Activated CD4-positive, alpha-beta T cell treated with anti-CD3 and anti-CD28 coated beads, Interleukin-2, Interleukin-4, amounts not matched to agents 100 ng/mL and 50 ng/mL, durations not matched to agents 16 hours and 8 hours (primary cell): ENCODE measurements at places on chromosomes 13 and 19.

DNA sequence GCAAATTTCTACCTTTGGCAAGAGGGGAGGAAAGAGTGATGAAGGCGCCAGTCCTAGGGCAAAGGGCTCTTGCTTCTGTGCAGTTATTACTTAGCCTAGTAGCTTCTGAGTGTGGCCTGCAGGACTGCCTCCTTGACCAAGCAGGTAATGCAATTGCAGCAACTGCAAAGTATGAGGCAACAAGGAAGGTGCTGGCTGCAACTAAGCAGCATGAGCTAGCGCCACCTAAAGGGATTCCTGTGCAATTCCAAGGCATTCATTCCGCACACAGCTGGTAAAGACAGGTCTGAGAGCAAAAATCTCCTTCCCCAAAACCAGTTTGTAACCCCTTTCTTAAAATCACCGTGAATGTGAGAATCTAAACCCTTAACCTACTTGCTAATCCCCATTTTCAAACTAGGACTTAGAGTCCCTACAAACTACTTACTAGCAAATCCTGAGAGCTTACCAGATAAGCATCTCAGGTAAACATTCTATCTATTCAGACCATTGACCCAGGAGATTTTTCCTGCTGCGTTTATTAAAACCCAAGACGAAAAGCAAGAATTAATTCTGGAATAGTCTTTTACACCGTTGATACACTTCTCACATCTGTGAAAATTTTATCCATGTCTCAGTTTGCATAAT, 62.9 kb downstream of the DCT start:
- DNase-seq, result no peak

DNA sequence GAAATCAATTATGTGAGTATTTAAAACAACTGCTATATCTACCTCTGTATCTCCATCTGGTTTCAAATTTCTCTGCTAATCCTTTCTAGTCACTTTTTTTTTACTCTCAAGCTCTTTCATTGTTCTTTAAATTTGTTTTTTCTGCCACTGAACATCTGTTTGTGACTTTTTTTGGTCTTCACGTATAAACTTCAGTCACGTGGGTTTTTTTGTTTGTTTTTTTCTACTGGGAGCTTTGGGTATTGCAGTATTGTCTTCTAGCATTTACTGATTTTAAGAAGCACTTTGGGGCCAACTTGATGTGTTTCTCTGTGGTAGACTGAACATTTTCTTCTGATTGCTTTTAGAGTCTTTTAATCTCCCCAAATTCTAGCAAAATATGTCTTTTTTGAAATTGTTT, 262.6 kb upstream of the RXFP2 start:
- DNase-seq, result no peak

DNA sequence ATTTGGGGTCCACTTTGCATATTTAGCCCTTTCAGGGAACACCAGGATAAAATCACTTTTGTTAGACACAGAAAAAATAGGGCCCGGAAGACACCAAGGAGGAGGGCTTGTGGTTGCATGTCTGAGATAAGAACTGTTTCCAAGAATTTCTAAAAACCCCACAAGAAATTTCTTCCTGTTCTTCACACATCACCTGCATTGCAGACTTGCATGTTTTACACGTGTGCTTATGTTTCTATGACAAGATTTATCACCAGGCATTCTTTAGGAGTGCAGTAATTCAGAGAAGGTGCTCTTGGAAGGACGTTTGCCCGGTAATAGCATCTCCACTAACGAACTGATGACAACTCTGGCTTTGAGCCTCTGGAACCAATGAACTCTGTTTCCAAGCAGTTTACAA, 7.1 kb upstream of the ACTL9 start:
- peak; percentile 33 for DNase-seq

DNA sequence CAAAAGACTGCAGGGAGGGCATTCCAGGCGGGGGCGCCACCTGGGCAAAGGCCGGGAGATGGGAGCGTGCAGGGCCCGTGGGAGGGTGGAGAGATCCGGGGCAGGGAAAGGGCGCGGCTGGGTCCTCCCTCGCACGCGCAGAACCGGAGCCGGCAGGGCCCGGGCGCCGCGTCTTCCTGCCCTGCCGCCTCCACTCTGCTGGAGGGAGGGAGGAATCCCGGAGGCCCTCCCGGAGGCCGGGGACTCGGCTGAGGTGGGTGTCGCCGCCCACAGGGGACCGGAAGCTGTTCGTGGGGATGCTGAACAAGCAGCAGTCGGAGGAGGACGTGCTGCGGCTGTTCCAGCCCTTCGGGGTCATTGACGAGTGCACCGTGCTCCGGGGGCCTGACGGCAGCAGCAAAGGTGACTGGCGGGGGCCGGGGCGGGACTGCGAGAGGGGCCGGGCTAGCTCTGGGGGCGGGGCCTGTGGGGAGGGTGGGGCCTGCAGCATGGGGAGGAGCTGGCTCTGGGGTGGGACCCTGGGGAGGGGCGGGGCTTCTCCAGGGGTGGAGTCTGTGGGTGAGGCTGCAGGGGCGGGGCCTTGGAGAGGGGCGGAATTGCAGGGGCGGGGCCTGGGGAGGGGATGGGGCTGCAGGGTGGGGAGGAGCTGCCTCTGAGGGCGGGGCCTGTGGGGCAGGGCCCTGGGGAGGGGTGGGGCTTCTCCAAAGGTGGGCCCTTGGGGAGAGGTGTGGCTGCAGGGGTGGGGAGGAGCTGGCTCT, 51.3 kb downstream of the CELF5 start:
- DNase-seq, result peak; percentile 92

GRCh38 chr13:29509999-29510589, 85.4 kb downstream of the SLC7A1 start:
- DNase-seq, result no peak

DNA sequence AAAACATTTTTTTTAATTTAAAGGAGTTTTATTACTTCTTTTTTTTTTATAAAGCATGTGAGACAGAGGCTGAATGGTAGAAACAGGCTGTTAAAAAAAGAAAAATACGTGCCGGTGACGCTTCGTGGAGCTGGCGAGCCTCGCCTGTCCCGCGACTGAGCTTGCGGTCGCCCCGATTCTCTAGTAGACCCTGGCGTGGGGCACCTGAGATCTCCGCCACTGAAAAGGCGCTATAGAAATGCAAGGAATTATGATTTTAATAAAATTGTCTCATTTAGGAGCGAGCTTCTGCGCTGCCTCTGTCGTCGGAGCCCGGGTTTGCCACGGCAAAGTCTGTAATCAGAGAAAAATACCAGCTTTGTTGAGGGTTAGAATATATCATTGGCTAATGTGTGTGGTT, 18.4 kb downstream of the NFIX start:
- no peak for DNase-seq

- DNase-seq, result no peak
These were observed 5.9 kb upstream of the ARGLU1 start for GRCh38 chr13:106573868-106574267.

GRCh38 chr13:48506092-48506701, 26.7 kb downstream of the RCBTB2 start:
- no peak for DNase-seq

- DNase-seq, result no peak
These were observed 48.0 kb upstream of the SLC7A9 start for GRCh38 chr19:32917616-32917996.

- DNase-seq, result no peak
These were observed 87.1 kb downstream of the TEX29 start for GRCh38 chr13:111407381-111408131.

- DNase-seq, result no peak
These were observed 19.9 kb upstream of the MISP start for GRCh38 chr19:731000-731399.

- DNase-seq, result no peak
These were observed 191.8 kb downstream of the GGACT start for GRCh38 chr13:100396776-100397175.

DNA sequence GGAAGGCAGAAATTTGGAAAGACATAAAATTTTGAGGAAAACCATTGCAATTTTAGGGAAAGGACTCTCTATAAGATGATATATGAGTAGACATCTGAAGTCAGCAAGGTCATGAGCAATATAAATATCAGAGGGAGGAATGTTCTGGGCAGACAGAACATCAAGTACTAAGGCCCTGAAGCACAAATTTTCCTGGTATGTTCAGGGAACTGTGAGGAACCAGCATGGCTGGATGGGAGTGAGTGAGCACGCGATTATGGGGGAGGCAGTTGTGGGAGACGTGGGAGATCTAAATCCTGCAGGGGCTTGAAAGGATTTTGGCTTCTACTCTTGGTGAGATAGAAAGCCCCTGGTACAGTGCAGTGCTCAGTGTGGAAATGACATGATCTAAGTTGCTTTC, 112.0 kb downstream of the TBC1D4 start:
- DNase-seq, result no peak

DNA sequence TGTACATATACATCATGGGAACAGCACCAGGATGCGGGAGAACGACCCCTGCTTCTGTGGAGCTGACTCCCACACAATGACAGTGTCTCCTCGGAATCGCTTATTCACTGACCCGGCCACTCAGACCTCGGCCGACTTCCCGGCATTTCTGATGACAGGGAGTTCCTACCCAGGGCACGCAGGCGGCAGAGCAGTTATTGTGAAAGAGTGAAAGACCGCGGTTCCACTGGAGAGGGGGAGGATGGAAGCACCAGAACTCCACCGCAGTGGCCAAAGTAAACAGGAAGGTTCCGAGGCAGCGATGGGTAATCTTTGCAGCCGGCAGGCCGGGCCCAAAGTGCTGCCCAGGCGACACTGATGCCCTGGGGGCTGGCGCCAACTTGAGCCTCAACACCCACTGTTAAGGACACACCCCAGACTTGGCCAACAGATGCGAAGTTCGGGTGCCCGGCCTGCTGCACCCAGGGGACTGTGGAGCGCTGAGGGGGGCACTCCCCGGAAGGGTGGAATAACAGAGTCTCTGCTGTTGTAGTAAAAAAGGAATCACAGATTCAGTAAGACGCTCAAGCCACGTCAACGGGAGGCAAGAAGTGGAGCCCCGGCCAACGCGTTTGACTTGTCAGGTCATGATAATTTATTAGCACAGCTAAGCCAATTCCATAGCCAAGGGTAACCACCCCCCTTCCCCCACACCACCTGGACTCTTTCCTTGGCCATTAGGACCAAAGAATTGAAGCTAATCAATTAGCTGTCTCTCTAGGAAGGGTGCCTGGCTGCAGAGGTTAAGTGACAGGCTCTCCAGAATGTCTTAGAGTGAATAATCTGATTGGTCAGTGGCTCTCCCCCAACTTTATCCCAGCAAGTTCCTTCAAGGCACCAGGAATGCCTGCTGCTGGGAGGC, 5.8 kb downstream of the MLLT1 start:
- DNase-seq, result no peak

DNA sequence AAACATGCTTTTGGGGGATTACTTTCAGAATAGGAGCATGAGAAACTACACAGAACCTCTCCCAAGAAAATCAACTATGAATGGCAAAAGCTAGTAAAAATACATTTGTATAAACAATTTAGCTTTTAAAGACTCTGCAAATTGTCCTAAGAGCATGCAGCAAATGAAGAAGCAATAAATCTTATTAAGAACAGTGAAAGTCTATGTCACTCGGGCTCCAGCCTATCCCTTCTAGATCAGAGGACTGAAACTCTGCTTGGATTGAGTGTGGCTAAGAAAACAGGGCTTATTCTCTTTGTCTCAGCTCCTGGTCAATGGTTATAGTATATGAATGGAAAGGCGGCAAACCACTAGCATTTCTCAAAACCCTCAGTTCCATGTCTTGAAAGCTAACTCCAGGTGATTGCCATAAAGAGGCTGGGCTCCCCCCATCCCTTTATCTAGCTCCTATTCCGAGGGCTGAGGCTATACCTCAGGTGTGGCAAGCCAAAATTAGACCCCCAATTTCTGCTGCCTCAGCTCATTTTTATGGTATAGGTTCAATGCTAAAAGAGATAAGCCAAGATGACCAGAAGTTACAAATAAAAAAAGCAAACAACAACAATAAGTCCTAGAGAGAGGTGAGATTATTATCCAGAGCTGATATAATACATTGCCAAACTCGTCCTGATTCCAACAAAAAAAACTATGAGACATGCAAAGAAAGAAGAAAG, 953.2 kb downstream of the SLITRK6 start:
- DNase-seq, result no peak

DNA sequence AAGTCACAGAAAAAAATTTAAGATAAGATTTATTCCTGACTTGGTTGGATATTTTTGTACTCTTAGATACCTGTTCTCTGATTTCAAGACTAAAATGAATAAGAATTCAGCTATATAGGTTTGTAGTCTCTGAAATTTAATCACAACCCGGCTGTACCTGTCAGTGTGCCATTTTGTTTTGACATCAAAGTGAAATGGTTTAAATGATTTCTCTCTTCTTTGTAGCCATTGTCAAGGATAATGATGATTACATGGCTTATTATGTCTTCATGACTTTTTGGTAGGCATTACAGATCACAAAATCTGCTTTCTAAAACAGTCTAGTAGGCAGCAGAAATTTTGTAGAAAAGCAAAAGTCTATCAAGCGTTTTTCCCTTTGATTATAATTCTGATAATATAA, 72.5 kb downstream of the PCDH17 start:
- DNase-seq, result no peak

- no peak for DNase-seq
These were observed 103.8 kb downstream of the TNFRSF19 start for GRCh38 chr13:23673867-23674605.

DNA sequence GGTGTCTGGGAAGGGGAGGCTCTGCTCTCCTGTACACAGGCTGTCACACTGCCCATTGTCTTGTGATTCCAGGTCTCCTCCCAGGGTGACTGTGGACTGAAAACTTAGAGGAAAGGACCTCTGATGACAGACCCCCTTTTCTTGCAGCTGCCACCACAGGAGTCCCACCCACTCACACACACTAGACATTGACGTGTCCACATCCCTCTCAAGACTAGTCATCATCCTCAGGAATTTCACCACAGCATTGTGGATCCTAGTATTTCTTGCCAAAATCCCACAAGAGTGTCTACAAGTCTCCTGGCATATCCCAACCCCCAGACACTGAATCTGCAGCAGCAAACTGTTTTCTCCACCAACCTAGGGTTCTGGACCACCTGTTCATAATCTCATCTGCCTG, 5.3 kb downstream of the ZNF85 start:
- no peak for DNase-seq
